Stimulated activated CD8-positive, alpha-beta memory T cell treated with anti-CD3 and anti-CD28 coated beads, Interleukin-15, amount 100 ng/mL, for 24 hours (primary cell): ENCODE measurements at places on chromosomes 2 and 18.

- DNase-seq = no peak
These were observed 137.2 kb upstream of the TTC39C start for GRCh38 chr18:23877371-23877770.

DNA sequence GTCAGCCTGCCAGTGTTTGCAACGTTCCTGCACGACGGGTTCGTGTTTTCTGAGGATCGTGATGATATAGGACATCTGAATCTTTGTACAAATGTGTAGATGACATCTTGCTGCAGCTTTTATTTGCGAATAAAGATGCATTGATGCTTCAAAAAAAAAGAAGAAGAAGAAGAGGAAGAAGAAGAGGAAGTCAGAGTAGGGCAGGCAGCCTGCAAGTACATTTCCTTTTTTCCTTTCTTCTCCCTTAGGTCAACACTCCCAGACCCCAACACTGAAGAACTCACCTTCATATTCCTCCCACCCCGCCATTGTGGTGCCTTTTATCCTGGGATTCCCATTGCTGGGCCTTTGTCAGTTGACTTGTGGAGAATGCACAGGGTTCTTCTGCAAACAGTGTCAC lies 91.5 kb downstream of the FHOD3 start:
- DNase-seq = no peak

DNA sequence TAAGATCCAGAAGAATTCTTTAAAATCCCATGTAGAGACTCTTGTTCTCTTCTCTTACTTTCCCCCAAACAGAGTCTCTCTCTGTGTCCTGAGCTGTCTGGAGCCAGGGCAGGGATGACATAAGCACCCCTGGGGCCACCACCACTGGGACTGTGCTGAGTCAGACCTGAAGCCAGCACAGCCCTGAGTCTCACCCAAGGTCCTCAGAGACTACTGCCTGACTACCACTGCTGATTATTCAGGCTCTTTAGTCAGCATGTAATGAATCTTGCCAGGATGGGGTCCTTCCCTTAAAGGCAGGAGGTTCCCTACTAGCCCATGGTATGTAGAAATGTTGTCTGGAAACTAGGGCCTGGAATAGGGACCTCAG lies 34.9 kb upstream of the DYNC1I2 start:
- DNase-seq = no peak

GRCh38 chr2:229350117-229350805 lies 79.2 kb upstream of the PID1 start:
- DNase-seq = no peak

DNA sequence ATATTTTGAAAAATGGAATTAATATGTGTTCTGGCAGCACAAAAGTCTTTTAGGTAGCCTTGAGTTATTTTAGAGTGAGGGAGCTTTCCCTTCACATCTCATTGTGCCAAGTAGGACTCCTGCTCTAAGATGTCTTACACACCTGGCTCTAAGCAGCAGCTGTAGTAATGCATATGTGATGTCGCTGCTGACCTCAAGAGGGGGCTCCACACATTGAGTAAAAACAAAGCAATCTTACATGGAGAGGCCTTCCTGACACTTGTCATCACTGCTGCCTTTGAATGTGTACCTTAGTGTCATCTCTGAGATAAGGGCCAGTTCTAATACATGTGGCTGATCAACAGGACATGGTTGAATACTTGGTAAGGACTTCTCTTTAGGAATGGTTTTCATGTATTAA lies 75.8 kb downstream of the ACTR3 start:
- no peak for DNase-seq

GRCh38 chr2:151946899-151947812 lies 118.9 kb upstream of the ARL5A start:
- DNase-seq = no peak

DNA sequence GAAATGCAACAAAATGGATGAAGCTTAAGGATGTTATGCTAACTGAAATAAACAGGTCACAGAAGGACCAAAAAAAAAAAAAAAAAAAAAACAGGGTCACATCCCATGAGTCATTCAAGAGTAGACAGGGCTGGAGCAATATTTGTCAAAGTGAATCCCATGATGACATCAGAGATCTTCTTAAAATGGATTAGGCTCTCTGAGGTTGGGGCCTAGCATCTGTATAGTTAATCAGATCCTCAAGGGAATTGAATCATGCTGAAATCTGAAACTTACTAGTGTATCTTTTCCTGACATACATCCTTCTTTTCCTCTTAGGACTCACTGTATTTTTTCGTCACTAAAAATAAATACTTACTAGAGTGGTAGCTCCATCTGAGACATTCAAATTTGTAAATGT lies 380.6 kb upstream of the NXPH2 start:
- no peak for DNase-seq

DNA sequence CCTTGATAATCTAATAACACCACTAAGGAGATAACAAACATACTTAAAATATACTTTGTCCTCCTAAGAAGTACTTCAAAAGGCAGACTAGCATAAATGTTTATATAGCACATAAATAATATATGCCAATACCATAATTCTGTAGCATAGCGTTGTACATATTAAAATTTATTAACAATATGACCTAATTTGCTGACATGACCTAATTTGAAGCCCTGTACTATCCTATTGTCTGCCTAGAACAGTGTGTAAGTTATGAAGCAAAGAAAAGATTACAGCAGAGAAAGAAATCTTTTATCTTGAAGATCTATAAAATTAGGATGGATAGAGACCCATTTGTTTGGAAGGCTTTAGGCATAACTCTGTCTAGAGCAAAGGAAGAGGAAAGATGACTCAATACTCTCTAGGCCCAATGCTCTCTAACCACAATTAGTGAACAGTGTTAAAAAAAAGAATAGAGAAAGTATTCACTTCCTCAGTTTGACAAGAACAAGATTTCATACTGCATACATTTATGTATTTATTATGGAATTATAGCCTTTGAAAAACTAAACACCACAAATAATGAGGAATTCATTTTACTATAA lies 231.3 kb downstream of the ZRANB3 start:
- DNase-seq = no peak

- no peak for DNase-seq
These were observed 26.3 kb upstream of the AGAP1 start for GRCh38 chr2:235467588-235467987.

- no peak for DNase-seq
These were observed 196.5 kb downstream of the TFCP2L1 start for GRCh38 chr2:121088251-121089165.

- DNase-seq = peak; percentile 13
These were observed 758 bp downstream of the SCLY start for GRCh38 chr2:238061315-238062202.

- DNase-seq = no peak
These were observed at the start of gene DPP10 for GRCh38 chr2:114442510-114442909. Gene DPP10 (plus strand): TSS chr2:114442641.

DNA sequence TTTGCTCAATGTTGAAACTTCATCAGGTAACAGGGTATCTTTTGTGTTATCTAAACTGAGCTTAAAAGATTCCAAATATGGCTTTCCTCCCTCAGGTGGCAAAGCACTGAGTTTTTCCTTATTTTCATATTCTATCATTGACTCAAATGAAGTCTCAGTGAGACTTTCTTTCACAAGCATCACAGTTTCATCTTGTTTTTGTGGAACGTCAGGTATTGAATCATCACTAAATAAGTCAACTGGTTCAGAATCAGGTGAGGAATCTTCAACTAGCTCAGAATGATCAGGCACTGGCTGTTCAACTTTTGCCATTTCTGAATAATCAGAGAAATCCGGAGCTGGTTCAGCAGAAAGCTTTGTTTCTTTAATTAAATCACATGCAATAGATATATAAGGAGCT lies 24.6 kb downstream of the RTN4 start:
- no peak for DNase-seq

- DNase-seq = no peak
These were observed at the start of gene KCNIP3 for GRCh38 chr2:95296880-95297487. Gene KCNIP3 (plus strand): TSS chr2:95297347. CDS start chr2:95297439, 92 bp downstream.

GRCh38 chr2:236767941-236768340 lies 198.3 kb downstream of the ACKR3 start:
- DNase-seq = no peak

GRCh38 chr18:77359561-77360314 lies 110.1 kb downstream of the GALR1 start:
- no peak for DNase-seq

DNA sequence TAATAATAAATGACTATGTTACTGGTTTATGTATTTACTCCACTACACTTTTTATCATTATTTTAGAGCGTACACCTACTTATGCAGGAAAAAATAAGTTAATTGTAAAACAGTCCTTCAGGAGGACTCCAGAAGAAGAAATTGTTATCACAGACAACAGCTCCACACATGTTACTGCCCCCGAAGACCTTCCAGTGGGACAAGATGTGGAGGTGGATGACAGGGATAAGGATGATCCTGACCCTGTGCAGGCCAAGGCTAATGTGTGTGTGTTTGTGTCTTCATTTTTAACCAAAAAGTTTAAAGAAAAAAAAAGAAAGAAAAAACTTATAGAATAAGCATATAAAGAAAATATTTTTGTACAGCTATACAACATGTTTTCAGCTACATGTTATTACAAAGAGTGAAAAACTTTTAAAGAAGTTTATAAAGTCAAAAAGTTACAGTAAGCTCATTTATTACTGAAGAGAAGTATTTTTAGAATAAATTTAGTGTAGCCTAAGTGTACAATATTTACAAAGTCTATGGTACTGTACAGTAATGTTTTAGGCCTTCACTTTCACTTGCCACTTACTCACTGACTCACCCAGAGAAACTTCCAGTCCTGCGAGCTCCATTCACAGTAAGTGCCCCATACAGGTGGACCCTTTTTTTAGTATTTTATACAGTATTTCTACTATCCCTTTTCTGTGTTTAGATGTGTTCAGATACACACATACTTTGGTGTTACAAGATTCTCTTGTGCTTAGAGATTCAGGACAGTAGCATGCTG lies 7.5 kb downstream of the TGFBRAP1 start:
- no peak for DNase-seq

GRCh38 chr2:137764646-137765045 lies 199.6 kb upstream of the HNMT start:
- no peak for DNase-seq

DNA sequence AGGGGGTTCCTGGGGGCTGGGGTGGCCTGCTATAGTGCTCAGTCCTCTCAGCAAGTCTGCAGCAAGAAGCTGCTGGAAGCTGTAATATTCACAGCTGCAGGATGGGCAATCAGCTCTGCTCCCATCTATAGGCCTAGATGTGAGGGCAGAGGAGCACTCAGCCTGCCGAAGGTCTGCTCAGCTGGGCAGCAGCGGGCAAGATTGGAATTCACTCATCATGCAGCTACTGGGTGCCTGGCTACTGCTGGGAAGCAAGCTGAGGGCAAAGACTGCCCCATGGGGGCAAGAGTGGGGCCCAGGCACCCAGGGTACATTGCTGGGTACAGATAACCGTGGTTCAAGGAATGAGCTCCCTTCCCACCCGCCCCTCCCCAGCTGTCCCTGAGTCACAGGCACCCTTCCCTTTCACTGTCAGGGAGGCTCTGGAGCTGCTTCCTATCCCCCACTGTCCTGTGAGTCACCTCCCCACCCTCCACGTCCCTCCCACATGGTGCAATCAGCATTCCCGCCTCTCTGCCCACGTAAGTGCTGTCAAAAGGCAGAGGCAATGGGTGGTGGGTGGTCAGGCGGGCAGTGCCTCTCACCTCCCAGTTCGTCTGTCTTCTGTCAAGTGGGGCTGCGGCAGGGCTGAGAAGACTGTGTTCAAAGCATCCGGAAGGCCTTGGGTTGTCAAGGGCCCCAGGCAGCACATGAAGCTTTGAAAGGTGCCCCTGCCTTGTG lies 169.2 kb downstream of the TRIM43 start:
- DNase-seq = no peak

DNA sequence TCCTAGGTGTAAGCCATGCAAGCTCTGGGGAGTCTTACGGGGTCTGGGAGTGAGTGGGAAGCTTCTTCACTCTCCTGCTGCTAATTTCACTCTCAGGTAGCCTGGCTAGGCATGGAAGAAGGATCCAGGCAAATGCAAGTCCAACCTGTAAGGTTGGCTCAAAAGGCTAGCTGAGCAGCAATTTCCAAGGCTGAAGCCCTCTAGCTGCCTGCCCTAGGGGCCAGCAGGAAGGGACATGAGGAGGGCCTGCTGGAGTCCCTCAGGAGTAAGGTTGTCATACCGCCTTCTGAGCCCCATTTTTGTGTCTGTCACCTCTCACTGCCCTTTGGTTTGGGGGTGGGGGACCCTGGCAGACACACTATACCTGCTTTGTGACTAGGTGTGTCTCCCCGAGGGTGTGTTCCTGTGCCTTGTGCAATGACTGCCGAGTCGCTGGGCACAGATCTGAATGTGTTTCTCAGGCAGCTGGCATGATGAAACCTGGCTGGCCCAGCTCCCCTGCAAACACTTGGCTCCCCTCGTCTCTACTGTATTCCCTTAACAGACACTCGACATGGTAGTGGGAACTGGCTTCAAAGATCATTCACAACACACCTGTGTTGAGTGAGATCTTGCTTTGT lies 123.9 kb upstream of the FAM136A start:
- no peak for DNase-seq

GRCh38 chr2:233513953-233514655 lies 52.5 kb downstream of the USP40 start:
- DNase-seq = no peak

GRCh38 chr2:44130441-44130840 lies 38.2 kb upstream of the PPM1B start:
- no peak for DNase-seq
